ENCODE measurements at places on chromosomes 6 and 20.

DNA sequence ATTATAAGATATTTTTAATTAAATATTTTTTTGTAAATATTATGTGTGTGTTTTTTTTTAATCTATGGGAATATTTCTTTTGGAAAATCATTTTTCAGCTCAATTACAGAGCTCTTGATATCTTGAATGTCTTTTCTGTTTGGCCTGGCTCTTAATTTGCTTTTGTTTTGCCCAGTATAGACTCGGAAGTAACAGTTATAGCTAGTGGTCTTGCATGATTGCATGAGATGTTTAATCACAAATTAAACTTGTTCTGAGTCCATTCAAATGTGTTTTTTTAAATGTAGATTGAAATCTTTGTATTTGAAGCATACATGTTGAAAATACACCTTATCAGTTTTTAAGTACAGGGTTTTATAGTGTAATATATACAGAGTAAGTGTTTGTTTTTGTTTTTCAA lies 2.6 kb downstream of the ID4 start:
- DNase-seq, result no peak

DNA sequence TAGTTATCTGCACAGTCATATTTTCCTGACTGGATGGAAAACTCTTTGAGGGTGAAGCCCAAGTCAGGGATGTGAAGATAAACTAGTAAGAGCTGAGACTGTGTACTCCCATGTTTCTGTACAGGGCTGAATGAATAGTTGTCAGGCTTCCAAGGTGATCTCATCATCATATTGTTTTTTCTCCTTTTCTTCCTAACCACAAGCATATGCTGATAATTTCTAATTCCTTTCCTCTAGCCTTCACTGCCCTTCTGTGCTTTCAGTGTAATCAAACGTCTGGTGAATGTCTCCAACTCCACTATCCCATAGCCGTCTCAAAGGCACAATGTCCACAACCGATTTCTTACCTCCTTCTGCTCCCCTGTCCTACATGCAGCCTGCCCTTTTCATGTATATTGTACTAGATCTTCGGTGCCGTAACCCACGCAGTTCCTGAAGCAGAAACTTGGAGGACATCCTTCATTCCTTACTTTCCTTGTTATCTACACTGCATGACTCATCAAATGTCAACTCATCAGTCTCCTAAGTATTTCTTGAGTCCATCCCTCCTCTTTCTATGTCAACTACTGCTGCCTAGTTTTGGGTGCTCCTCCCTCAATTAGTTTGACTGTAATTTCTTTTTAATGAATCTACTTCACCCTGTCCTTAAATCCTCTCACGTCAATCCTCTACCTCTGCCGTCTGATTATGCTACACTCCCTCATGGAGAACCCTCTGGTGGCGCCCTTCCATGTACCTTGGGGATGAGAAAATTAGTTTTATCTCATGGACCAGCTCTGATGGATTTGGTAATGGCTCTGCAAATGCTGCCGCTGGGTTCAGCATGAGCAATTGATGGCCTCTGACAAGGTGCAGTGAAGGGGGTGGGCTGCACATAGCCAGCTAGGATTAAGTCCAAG lies 21.9 kb downstream of the NCOA7 start:
- no peak for DNase-seq

GRCh38 chr20:64143018-64143801 lies 21.0 kb upstream of the MYT1 start:
- DNase-seq, result no peak

DNA sequence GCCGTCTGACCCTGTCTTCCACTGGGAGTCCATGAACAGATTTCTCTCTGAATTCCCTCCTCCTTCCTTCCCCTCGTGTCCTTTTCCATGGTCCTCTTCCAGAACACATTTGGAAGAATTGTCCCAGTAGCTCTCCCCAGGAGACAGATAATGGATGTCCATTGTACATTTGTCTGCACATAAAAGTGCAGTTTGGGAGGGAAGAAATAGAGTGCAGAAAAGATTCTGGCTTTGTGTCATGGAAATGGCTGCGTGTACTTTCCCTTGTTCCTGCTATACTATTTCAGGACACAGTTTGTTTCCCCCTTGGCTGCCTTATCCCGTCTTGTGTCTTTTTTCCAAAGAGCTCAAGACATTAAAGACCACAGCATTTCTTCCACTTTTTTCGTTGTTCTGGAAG lies 127.6 kb downstream of the SYNDIG1 start:
- no peak for DNase-seq

GRCh38 chr20:18279242-18279641 lies 9.1 kb upstream of the ZNF133 start:
- no peak for DNase-seq

GRCh38 chr6:20455251-20455940 lies 53.7 kb downstream of the E2F3 start:
- no peak for DNase-seq

DNA sequence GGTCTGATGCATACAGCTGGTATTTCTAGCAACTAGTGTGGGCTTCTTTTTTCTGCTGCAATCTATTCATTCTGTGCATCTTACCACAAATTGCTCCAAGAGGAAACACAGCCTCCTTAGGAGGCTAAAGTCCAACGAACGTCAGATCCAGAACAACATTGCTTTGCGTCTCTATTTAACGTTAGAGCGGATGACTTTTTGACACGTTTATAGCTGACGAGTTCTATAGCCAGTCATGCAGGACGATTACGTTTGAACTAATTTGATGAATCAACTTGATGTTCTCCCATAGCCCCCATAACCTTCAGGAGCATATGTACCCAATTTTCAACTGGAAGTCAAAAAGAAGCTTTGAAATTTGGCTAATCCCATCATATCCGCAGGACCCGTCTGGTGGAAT lies 59.9 kb downstream of the TSHZ2 start:
- no peak for DNase-seq

- DNase-seq, result no peak
Observed at GRCh38 chr6:95091823-95092436, 485.4 kb upstream of the MANEA start.

GRCh38 chr6:170281331-170282292 lies 9.3 kb downstream of the DLL1 start:
- no peak for DNase-seq

GRCh38 chr6:83285917-83286316 lies 92.8 kb downstream of the RWDD2A start:
- no peak for DNase-seq

- no peak for DNase-seq
Observed at GRCh38 chr6:120378582-120379220, 955.6 kb downstream of the TBC1D32 start.

DNA sequence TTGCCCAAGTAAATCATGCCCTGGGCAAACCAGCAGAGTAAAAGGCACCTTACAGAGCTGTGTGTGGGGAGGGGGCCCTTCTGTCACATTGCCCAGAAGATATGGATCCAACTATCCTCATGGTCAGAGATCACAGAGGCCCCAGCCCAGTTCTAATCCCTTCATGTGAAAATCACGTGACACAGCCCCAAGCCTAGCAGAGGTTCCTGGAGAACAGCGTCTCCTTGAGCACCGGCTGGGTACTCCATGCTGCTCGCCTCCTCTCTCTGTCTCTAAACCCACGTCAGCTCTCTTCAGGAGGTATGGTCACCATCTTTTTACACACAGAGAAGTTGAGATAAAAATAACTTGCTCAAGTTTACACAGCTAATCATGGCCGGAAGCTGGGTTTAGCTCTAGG lies 230.2 kb downstream of the ANKRD60 start:
- no peak for DNase-seq

DNA sequence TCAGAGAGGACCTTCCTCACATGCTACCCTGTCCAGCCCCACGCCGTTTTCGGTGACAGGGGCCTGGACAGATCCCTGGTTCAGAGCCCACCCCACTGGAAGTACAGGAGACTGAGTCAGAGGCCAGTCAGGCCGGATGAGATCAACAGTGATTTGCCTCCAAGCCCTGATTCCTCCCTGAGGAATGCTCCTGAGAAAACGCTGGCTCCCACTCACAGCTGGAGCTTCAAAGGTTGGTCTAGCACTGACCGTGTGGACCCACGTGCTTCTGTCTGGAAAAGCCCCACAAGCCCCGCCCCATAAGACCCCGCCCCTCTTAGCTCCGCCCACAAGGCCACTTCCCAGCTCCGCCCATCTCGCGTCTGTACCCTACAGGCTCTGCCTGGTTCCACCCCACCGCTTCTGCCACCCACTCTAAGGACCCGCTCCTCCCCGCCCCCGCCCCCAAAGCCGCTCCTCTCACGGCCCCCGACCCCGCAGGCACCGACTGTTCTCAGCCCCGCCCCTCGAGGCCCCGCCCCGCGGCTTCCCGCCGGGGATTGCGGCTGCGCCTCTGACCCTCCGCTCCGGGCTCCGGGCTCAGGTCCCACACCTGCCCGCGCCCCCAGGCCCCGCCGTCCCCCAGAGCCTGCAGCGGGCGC lies 64.9 kb upstream of the BHLHE23 start:
- DNase-seq, result peak; percentile 6

GRCh38 chr20:49276161-49276960 lies 1.5 kb downstream of the ZNFX1 start:
- DNase-seq, result peak; percentile 65

GRCh38 chr20:37567331-37567665 lies 39.6 kb upstream of the BLCAP start:
- DNase-seq, result no peak

DNA sequence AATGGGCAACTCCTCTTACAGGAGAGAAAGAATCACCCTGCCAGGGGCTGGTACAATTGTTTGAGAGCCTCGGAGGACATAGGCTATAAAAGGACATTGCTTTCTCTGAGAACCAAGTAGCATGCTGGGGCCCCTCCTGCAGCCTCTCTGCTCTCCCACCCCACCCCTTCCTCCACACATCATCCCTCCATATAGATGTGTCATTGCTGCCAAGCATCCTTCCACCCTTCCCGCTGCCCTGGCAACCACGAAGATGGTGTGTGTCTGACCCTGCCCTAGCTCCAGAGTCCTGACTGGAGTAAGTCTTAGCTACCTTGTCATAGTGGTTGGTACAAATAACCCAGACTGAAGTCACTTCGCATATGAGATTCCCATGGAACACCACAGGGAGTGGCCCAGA lies 129.7 kb downstream of the SNX5 start:
- DNase-seq, result no peak

- no peak for DNase-seq
Observed at GRCh38 chr20:46607191-46607848, 43.9 kb downstream of the SLC13A3 start.

- DNase-seq, result no peak
Observed at GRCh38 chr20:21026951-21027350, 79.2 kb downstream of the LINC00237 start.

DNA sequence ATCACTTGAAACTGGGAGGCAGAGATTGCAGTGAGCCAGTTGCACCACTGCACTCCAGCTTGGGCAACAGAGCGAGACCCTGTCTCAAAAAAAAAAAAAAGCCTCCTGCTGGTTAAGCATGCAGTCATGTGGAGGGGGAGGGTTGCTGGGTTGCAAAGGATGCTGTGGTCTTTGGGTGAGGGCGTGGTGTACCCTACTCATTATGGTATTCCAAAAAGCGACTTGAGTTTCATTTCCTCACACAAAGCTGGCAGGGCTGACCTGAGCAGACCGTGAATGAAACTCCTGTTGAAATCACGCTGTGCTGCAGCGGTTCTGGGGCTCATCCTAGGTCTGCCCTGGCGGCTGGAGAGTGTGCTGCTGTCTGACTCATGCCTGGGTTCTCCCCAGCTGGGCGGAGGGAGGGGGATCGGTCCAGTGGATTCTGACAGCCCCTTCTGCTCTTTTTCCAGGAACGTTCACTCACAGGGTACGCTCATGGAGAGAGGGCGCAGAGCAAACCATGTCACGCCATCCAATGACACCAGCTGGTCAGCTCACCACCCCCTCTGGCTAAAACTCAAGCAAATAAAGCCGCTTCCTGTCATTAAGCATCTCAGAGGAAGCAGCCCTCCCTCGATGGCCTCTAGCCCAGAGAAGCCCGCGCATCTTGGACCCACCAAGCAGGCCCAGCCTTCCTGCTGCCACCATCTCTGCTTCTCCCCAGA lies 166.2 kb downstream of the SCML4 start:
- DNase-seq, result peak; percentile 50

DNA sequence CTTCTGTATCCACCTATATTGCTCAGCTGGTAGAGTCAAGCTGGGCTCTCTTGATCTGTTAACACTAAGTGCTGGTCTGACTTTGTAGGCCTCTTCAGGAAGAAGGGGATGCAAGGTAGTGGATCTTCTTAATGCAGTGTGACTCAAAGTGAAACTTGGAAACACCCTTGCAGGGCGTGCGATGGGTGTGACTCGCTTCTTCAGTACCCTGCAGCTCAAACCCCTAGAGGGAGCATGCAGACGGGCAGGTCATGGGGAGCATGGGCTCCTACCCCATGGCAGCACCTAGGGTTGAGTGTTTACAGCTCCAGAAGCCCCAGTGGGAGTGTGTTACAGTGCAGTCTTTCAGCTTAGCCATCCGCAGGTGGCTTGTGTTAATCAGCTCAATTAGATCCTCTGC lies 757 bp upstream of the SAMD3 start:
- DNase-seq, result peak; percentile 69
